NCI-H226 (cell line): ENCODE measurements at places on chromosomes 4 and X.
A peak's percentile ranks its signal among the peaks of the same experiment; 100 is the strongest.

- DNase-seq = no peak
These were observed 28.6 kb downstream of the SCLT1 start for GRCh38 chr4:129064717-129065116.

DNA sequence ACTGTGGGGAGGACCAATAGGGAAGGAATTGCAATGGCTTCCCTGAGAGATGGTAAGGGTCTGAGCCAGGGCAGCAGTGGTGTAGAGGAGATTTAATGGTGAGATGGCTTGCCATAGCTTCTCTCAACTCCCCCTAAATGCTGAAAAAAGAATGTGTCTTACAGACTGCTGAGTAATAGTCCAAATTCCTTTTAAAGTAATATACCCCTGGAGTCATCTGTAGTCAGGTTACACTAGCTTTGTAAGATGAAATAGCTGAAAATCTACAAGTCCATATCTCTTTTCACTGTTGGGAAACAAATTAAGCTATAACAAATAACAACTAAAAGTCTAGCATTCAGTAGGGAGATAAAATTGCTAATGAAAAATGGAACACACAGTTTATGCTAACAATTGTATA is 33.5 kb downstream of the MAPK10 start:
- DNase-seq = no peak

DNA sequence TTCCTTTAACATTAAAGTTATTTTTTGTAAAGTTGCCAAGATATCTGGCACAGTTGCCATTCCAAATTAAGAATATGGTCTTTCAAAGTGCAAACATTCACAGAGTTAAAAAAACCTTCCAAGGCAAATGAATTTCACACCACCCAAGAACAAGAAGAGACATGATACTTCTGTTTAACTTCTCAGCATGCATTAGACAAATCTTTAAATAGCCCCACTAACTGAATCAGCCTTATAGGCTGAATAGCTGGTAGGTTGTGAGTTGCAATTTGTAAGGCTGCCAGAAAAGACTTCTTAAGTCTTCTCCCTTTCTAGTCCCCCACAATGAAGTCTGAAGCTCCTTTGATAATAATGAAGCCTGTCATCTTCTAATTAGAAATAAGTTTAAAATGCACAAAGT is 95.6 kb downstream of the MAPK10 start:
- no peak for DNase-seq

- no peak for DNase-seq
These were observed 127.4 kb upstream of the SFRP2 start for GRCh38 chr4:153916273-153916755.

GRCh38 chr4:8238515-8239053 is 31.0 kb upstream of the HTRA3 start:
- no peak for DNase-seq

DNA sequence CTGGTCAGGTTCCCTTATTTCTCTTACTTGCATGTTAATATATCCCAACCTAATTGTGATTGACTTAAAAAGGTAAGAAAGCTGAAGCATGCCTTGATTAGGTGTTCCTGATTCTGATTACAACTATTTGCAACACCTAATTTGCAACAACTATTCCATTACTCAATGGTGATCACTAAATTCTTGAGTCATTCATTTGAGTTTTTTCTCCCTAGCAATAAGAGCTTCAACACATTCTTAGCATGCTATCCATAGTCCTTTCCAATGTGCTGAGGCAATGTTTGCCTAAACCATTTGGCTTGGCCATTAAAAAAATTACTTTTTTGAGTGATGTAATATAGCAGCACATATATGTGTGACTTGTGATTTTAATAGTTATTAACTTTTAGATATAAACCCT is 851.4 kb downstream of the TRAM1L1 start:
- no peak for DNase-seq

- DNase-seq = no peak
These were observed 71.7 kb downstream of the ANXA10 start for GRCh38 chr4:168164045-168164444.

- DNase-seq = peak; percentile 7
These were observed 16.2 kb upstream of the S100G start for GRCh38 chrX:16633754-16634153.

GRCh38 chrX:72121383-72121782 is 10.3 kb downstream of the RTL5 start:
- peak; percentile 28 for DNase-seq

GRCh38 chr4:125760956-125761355 is 446.2 kb downstream of the FAT4 start:
- no peak for DNase-seq

GRCh38 chrX:37813570-37813969 is 33.7 kb downstream of the CYBB start:
- no peak for DNase-seq

GRCh38 chr4:99811850-99812249 is 4.8 kb upstream of the DAPP1 start:
- DNase-seq = no peak

- no peak for DNase-seq
These were observed 136.1 kb upstream of the WDFY3 start for GRCh38 chr4:85102606-85103005.

DNA sequence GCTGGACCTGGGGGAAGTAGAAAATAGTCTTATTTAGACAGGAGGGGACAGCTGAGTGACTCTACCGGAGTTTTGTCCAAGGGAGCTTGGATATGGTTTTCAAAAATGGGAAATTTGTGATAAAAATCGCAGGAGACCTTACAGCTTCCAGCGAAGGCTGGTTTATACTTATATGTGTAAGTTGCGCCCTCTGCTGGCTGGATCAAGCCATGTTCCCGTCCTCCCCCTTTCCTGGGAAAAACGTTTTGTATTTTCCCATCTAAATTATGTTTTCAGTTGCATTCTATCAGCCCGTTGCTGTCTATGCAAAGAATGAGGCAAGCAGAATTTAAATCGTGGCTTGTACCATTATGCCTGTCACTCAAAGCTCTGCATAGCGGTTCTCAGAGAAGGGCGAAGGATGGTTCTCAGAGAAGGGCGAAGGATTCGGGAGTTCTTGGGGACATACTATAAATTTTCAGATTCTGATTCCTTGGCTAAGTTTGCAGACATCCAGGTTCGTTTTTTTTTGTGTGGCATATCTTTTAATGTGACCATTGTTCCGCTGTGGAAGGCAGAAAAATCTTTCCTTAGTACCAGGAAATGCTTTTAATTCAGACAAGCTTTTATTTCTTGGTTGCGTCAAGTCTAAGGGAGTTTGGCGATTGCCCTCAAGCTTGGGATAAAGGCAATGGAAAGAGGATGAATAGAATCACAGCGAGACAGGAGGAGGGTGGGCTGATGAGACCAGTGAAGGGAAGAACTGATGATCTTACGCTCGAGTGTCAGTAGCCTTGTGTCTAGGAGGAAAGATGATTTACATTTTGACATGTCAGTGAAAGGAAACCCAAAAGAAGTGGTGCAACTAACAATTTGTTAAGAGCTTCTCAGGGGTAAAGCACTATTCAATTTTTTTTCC is 128.5 kb upstream of the ARX start:
- DNase-seq = no peak

DNA sequence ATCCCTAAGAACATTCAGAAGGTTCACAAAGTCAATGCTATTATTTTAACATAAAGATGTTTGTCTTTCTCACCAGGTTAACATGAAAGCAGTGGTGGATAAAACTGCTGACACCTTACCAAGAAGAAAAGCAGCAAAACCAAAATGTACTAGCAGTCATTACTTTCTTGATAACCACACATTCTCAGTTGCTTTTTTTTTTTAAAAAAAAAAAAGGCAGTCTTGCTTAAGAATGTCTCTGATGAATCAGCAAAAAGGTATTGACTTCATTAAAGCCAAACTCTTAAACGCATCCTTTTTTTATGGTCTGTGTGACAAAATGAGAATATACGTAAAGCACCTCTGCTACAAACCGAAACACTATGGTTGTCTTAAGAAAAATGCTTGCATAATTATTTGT is 31.9 kb downstream of the CDKL2 start:
- peak; percentile 3 for DNase-seq

DNA sequence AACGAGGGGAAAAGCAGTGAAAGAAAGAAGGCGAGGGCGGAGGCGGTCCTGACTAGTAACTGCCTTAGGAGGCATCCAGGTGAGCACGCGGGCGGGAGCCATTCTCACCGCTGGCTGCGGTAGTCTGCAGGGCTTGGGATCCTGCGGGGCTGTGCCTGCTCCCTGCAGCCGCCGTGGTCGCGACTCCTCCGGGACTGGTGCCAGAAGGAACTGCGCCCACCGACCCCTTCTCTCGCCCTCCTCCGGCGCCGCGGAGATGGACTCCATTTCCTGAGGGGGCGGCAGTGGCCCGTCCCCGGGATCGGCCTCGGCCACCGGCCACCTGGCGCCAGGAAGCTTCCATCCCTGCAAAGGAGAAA is 543 bp downstream of the NFXL1 start:
- no peak for DNase-seq

DNA sequence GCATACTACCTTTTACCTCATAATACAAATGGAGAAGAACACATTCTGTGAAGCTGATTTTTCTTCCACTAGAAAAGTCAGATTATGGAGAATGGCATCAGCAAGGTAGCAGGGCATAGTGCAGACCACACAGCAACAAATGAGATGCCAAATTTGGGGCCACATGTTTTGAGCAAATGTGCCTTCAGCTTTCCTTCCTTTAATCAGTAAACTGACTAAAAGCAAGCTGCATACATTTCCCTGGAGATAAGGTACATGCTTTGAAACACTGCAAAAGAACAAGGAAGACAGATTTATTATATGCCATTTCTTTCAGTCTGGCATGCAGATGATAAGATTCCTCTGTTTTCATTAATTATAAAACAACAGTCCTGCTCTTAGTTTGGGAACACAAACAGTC is 67.1 kb upstream of the GUCY1A1 start:
- peak; percentile 40 for DNase-seq

DNA sequence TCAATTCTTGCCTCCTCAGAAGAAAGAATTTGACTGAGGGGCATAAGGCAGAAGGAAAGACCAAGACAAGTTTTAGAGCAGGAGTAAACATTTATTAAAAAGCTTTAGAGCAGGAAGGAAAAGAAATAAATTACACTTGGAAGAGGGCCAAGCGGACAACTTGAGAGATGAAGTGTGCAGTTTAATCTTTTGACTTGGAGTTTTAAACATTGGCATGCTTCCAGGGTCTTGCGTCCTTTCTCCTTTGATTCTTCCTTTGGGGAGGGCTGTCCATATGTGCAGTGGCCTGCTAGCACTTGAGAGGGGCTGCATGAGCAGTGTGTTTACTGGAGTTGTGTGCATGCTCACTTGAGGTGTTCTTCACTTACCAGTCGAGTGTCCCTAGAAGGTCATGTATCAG is 275.8 kb upstream of the IL1RAPL1 start:
- DNase-seq = no peak

DNA sequence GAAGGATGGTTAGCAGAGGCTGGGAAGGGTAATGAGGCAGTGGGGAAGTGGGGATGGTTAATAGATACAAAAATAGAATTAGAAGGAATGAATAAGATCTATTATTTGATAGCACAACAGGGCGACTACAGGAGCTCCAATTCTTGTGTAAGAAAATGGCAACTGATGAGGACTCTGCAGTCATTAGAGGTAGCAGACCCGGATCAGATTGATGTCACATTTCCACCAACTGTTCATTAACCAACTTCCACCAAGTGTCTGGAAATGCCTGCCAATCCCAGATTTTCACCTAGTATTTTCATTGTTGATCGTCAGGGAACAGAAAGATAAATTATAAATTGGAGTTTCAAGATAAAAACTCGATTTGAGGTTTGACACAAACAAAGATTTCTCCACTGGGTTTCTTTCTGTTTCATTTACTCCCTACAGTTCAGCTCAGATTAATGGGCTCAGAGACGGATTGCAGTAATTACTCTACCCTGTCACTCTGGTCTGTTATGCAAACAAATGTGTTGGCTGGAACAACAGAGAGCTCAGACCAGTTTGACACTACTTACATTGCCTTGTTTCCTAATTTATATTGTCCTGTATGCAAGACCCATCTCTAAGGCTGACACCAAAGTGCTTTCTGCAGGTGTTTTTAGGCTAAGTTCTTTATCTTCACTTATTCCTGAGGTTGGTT is 909.2 kb upstream of the PRKX start:
- DNase-seq = no peak

- no peak for DNase-seq
These were observed 17.6 kb downstream of the MAGEA8 start for GRCh38 chrX:149898554-149898953.

- DNase-seq = no peak
These were observed 130.0 kb upstream of the MAP9 start for GRCh38 chr4:155506745-155507144.

- no peak for DNase-seq
These were observed 106.4 kb upstream of the GPM6B start for GRCh38 chrX:13923289-13923688.

DNA sequence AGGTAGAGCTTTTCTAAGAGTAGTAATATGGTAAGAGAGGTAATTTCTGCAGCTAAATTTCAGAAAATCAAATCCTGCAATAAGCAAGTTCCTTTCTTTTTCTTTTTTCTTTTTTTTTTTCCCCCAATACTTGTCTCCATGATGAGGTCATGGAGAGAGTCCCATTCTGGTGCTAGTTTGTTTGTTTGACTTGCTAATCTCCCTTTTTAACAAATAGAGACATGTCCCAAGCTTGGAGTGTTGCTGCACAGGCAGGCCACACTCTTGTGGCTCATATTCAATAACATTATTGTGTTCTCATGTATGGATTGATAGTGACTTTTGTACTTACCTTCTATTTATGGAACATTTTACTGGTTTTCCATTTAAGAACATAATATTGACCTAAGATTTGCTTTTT is 25.5 kb downstream of the PTPN13 start:
- DNase-seq = no peak

GRCh38 chr4:6198768-6199421 is 1.5 kb downstream of the JAKMIP1 start:
- peak; percentile 40 for DNase-seq

- DNase-seq = no peak
These were observed 195.7 kb upstream of the ANK2 start for GRCh38 chr4:112853662-112854256.

- no peak for DNase-seq
These were observed 171.5 kb downstream of the CFAP299 start for GRCh38 chr4:80507077-80507476.
